ENCODE measurements at places on chromosomes 1 and 21.

GRCh38 chr21:43207868-43208267 lies 39.1 kb downstream of the CRYAA start:
- DNase-seq: no peak

GRCh38 chr1:97630948-97631347 lies 289.9 kb downstream of the DPYD start:
- no peak for DNase-seq

DNA sequence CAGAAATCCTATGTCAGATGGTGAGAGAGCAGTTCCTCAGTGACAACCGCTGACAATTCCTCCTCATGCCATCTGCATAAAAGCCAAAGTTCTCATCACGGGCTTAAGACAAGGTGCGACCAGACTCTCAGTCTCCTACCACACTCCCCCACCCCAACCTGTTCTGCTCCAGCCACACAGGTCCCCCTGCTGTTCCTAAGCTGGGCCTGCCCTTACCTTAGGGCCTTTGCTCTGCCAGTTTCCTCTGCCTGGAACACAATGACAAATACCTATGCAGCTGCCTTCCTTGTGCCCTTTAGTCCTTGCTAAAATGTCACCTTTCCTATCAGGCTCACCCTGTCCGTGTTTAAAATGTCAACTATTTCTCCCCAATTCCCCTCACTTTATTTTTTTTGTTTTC lies 382.2 kb downstream of the NTNG1 start:
- DNase-seq: no peak

GRCh38 chr1:32465578-32465933 lies 684 bp downstream of the ZBTB8B start:
- DNase-seq: no peak

DNA sequence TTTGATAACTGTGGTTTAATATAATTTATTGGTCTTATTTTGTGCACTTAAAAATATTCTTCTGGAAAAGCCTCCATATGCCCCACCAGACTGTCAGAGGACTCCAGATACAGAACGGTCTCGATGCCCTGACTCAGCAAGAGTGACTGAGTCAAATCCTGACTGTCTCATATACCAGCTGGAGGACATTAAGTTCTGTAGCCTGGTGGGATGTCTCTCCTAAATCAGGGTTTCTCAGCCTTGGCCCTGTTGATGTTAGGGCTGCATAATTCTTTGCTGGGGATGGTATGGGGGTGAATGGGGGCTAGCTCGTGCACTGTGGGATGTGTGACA lies 67.7 kb upstream of the TLR5 start:
- DNase-seq: no peak

DNA sequence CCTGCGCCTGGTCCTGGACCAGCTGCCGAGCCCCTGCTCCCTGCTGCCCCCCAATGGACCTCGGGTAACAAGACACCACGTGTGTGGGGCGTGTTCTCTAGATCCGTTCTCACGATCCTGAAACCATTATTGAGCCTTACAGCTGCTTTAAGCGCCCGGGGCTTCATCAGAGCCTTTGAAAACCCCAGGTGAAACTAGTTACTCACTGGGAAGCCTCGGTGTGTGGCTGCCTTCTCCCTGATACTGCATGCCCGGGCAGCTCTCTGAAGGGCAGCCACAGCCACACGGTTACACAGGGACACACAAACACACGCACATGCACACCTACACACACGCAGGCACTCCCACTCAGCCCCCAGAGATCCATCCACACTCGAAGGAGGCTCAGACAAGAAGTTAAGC lies 5.3 kb downstream of the HES2 start:
- peak; percentile 61 for DNase-seq

GRCh38 chr1:29162025-29162424 lies 19.7 kb downstream of the SRSF4 start:
- no peak for DNase-seq

- no peak for DNase-seq
Observed at GRCh38 chr1:112790920-112791722, 76.0 kb upstream of the PPM1J start.

DNA sequence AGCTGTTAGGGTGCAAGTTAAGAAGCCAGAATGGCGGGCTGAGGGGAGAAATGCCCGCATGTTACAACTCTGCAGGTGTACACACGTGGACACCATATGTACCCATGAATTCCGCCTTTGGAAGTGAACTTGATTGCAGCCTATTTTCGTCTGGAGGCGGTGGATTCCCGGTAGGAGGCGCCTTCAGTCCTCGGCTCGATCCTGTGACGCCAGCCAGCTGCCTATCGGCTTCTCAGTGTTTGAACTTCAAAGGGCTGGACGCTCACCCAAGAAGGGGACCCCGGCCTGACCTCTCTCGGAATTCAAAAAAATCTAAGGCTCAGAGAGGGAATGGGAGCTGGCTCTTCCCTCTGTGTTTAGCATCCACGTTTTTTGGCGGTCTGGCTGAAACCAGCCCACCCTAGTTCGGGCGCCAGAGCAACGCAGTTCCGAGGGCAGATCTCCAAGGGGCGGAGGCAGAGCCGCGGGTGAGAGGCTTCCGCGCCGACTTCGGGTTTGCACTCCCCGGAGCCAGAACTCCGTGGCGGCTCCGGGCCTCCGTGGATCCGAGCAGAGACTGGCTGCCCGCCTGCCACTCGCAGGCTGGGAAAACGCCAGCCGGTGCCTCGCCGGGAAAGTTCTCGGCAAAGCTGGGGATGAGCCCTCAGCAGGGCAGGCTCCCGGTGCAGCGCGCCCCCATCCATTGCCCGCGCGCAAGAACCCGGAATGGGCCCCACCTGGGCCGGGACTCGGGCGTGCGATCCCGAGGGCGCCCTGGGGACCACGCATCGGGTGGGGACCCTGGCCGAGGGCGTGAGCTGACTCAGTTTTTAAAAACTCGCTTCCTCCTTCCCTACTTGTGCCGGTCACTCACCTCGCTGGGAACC lies 996 bp upstream of the TMEM51 start:
- peak; percentile 87 for DNase-seq

DNA sequence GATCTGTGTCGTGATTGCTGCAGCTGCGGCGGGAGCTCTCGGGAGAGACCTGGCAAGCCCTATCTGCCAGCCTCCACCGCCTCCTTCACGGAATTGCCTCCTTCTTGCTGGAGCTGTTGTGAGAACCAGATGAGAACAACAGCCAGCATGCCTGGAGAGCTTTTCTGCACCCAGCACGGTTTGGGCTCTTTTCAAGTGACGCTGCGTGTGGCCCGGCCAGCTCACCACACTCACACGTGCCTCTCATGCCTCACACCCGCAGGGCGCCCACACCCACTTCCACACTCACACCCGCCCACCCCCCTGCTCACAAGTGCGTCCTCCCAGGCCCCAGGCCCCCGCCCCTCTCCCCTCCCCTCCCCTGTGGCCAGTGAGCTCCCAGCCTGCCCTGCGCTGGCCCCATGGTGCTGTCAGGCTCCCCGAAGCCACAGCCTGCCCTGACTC lies 135.7 kb upstream of the RUNX3 start:
- no peak for DNase-seq

GRCh38 chr1:90236493-90236892 lies 241.6 kb downstream of the ZNF326 start:
- no peak for DNase-seq

DNA sequence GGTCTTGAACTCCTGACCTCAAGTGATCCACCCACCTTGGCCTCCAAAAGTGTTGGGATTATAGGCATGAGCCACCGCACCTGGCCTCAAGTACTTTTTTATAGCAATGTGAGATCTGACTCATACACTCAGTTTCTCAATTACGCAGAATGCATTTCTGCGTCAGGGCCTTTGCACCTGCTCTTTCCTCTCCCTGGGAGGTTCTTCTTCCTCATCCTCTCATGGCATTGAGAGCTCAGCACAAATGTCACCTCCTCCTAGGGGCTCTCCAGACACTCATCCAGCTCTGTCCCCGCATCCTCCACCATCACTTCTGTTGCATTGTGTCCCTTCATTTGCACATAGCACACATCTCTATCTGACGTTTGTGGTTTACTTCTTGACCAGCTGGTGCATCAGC lies 418.8 kb downstream of the PTPRU start:
- DNase-seq: no peak

DNA sequence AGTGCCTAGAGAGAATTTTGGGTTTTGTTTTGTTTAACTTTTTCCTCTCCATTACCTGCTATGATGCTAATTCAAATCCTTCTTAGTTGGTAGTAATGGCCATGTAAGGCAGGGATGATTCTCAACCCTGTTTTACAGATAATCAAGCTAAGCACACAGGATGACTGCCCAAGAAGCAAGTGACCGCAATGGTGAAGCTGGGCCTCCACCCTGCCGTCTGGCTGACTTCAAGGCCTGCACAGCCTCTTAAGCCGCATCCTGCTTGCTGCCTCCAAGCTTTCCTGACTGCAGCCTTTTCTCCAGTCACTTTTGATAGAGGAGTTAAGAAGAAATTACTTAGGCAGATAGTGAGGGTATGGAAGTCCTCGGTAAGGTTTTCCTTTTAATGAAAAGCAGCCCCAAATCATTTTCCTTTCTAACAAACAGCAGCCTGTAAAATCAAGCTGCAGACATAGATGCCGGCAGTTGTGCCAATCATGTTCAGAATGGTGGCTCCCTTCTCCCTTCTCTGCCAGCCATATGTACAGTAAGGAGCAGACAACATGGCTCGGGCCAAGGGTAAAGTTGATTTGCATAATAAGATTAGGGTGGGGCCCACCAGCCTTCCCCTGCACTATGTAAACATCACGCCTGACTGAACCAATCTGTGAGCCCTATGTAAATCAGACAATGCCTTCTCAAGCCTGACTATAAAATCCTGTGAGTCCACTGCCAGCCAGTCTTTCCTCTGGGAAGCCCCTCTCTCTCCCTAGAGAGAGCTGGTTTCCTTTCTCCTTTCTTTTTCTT lies 8.8 kb upstream of the CTBS start:
- peak; percentile 97 for DNase-seq

DNA sequence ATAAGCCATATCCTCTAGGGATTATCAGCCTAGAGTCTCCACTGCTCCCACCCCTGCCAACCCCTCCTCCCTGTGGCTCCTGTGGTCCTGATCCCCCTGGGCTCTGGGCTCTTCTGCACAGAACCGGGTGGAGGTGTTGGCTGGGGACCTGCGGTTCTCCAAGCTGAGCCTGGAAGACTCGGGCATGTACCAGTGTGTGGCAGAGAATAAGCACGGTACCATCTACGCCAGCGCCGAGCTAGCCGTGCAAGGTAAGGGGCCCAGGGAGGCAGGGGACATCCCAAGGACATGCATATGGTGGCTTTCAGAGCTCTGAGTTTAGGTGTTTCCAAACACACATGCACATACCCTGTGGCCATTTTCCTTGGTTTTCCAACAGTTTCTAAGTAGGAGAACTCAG lies 19.3 kb downstream of the CNTN2 start:
- DNase-seq: no peak

DNA sequence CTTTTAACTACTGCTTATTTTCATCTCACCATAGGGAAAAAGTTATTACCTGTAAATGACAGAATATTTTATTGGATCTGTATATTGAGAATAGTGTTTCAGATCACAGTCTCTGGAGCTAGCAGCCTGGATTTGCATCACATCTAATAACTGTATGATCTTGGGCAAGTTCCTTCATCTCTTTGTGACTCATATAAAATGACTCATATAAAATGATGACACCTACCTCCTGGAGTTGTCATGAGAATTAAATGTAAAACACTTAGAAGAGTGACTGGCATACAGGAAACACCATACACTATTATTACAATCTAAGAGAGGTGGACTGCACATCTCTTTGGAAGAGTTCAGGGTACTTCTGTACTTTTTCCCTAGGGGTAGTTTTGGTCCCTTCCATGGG lies 421.3 kb downstream of the NEGR1 start:
- DNase-seq: no peak

DNA sequence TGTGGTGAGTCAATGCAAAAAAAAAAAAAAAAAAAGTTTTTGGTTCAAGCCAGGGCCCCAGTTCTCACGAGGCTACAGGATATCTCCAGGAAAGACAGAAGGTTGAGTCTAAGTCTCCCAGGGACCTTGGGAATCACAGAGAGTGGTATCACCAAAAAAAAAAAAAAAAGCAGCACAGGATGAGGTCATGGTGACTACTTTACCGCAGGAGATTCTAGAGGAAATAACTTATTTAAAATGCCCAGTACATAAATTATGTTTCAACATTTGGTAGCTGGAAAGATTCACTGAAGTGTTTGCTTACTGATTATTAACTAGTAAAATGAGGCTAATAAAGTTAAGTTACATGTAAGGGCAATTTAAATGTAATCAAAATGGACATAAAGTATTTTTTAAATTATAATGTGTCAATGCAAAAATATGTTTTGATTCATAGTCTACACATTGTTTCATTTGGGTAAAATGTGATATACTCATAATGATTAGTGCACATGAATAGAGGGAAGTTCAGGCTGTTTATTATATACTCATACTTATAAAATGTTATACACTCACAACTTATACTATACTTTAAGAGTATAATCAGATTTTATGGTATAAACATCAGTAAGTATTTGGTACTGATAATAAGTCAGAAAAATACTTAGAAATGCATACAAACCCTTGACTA lies 84.1 kb downstream of the PLPPR5 start:
- DNase-seq: no peak

DNA sequence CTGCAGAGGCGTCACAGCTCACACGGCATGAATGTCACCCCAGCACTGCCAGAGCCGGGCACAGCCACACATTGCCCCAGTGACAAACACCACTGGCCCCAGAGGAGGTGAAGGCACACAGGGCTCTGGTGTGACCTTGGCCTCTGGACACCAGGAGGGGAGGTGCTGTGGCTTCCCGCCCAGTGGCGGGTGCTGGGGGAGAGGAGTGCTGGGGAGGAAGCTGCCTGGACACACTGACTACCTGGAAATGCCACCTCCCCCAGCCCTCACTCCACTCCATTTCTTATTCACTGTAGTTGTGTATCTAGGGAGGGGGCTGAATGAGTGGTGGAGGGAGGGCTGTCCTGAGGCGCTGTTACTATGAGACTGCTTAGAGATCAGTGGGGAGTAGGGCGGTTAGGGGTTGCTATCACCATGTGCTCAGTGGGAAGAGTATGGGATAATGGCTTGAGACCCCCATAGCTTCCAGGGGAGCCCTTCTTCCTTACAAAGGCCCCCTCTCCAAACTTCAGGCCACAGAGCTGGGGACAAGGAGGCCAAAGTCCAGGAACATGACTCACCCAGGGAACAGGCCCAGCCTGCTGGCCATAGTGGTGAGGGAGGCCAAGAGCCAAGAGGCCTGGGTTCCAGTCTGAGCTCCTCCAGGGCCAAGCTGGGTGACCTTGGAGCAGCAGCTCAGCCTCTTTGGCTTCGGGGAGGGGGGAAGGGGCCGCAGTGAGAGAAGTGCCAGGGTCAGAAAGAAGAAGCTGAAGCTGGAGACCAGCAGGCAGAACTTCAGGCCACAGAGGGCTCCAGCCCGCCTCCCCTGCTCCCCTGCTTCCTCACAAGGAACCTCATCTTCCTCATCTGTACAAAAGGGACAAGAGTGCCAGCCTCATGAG lies 40.1 kb downstream of the AHDC1 start:
- no peak for DNase-seq

DNA sequence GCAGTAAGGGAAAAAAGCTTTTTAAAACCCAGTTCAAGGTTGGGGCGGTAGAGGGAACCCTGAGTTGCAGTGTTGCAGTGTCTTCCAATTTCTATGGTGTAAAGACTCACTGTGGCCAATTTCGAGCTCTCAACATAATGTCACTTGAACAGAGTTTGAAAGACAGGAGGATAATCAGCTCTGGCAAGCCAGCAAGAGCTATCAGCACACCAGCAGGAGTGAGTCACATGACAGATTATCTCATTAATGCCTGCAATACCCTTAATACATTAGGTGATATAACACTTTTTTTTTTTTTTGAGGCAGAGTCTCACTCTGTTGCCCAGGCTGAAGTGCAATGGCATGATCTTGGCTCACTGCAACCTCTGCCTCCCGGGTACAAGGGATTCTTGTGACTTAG lies 22.8 kb downstream of the SLC9C2 start:
- DNase-seq: no peak

- no peak for DNase-seq
Observed at GRCh38 chr1:197808880-197809279, 33.6 kb upstream of the DENND1B start.

Measured in NCI-H526 treated with DMSO at 0.1 percent for 48 hours (cell line).